ENCODE measurements at places on chromosomes 3 and 15.
A peak's percentile ranks its signal among the peaks of the same experiment; 100 is the strongest.

DNA sequence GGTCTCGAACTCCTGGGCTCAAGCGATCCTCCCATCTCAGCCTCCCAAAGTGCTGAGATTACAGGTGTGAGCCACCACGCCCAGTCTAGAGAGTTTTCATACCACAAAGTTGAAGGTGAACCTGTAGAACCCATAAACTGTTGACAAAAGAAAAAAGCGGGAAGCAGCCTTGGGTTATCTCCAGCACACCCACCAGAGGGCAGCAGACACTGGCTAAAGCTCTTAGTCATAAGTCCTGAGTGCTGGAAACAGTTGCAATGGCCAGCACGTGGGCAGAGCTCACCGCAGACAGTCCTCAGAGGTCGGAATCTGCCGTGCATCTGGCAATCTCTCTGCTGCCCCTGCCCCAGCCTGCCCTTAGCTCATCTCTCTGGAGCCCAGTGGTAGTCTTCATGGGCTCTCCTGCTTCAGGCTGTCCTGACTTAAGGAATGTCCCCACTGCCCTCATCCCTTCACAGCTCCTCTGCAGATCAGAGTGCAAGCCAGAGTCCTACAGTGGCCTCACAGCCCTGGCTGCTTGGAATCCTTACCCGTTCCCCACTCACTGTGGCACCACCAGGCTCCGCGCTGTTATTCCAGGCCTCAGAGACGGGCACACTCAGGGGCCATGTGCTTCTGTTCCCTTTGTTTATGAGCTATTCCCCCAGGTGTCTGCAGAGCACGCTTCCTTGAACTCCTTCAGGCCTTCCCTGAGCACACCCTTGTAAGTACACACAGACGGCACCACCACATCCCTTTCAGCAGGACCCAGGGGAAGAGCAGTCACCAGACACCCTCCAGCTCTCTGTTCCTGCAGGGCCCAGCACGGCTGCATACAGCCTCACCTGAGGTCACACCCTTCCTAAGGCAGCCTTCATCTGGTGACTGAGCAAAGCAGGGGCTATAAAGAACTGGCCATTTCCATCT is 8.8 kb upstream of the ELP6 start:
- DNase-seq = peak; percentile 80

GRCh38 chr3:160607826-160608225 is 42.5 kb upstream of the KPNA4 start:
- no peak for DNase-seq

DNA sequence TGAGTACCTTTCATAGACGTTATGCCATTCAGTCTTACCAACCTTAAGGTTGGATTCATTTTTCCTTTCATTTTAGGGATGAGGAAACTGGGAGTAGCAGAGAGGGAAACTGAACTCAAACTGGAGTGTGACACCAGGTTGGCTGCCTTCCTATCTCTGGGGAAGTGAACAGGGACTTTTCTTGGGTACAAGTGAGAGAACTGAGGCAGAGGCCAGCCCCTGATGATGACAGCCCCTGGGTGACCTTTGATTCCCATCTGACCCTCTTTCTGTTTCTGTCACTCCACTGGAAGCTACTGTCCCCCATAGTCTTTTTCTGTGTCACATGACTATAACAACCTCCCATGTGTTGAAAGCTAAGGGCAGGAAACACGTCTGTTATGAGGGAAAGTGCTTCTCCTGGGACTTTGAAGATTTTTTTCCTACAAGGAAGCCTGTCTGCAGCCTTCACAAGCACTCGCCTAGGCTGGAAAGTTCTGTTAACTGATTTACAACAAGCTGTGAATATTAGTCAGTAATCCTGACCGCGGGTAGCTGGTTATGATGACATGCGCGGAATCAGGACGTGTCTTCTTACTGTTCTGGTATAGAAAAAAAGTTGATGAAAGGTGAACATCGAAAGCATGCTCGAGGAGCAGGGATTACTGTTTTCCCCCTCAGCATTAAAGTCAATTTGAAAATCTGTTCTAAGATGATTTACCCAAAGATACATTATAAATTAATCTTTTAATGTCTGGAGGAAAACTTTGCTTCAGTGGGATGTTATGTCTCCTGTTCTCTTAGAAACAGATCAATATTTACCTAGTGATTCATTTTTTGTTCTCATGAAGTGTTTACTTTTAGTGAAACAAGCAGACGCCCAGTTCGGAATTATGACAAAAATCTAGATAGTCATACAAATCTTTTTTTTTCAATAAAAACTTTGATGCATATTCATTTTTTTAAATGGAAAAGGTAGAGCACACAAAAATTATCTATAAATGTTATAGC is 31.5 kb downstream of the ABHD2 start:
- DNase-seq = no peak

DNA sequence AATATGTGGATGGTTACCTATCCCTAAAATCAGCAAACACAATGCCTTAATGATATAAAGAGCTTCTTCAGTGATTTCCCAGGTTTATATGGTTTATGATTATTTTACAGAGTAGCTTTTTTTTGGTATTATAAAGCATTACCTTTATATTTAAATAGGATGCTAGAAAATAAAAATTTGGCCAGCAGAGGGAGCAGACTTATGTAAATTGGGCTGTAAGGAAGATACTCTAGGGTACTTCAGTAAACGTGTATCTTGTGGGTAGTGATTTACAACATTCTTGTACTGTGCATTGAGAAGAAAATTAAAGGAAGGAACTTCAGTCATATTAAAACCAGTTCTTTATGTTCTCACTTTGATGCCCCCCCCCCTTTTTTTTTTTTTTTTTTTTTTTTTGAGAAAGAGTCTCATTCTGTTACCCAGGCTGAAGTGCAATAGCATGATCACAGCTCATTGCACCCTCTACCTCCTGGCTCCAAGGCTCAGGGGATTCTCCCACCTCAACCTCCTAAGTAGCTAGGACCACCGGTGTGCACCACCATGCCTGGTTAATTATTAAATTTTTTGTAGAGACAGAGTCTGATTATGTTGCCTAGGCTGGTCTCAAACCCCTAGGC is 167.9 kb downstream of the BBX start:
- DNase-seq = no peak

DNA sequence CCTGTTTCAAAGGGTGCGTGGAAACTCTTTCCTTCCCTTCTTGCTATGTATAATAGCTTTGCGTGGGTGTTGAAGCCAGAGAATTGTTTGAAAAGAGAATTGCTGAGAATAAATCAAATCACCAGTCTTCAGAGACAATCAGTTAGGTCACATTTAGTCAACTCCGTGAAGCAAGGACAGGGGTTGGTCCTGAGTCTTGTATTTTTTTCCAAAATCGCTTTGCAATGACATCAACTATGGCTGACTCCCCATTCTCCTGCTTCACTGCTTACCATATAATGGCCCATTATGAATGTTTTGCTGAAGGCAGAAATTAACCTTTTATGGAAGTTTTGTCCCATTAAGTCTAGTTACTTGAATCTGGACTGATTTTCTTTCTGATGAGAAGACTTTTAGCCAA is 852.8 kb downstream of the AGBL1 start:
- DNase-seq = no peak

- DNase-seq = no peak
Measured at GRCh38 chr3:56005196-56005805, 463.0 kb downstream of the ERC2 start.

- DNase-seq = peak; percentile 56
Measured at GRCh38 chr3:49013738-49014660, 4.4 kb downstream of the DALRD3 start.

- no peak for DNase-seq
Measured at GRCh38 chr15:49860101-49860500, 239.3 kb downstream of the DTWD1 start.

DNA sequence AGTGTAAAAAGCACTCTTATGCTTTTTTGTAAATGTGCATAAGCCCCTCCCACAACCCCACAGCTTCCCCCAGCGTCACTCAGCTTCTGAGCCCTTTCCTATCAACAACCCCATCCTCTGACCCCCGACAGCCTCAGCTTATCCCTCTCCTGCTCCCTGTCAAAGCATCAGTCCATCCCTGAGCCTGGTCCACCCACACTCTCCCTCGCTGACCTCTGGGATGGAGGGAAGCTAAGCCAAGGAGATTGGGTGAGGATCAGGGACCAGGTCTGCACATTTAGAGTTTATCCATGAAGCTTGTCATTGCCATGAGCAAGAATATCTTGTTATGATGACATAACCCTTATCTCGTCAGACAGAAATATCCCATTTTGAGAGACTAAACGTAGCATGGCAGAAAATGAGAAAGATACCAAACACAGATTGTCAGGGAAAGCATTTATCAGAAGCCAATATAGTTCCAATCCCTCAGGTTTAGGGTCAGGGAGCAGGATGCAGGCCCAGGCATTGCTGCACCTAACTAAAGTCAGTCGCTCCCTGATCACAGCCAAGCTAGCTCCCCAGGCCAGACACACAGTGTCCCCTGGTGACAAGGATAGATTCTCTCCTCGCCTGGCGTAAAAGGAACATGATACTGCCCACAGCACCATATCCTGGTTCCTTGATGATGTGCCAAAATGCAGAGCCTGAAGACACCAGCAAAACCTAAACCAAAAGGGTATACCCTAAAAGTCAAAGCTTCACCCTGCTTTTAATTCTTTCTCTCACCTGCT is 66.9 kb downstream of the DCLK3 start:
- DNase-seq = no peak

- no peak for DNase-seq
Measured at GRCh38 chr3:61439122-61439458, 122.3 kb upstream of the PTPRG start.

DNA sequence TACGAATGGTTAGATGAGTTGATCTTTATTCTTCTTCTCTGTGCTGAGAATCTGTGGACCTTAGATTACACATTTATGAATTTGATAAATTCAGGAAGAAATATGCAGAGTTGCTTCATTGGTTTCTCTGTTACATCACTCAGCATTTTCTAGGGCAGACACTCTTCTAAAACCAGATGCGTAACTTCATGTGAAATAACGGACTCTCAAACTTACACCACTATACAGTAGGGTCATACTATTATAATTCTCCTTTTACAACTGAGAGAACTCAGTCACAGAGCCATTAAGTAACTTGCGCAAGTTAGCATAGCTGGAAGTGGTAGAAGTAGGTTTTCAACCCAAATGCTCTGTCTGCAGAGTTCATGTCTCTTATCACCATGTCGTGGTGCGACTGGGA is 5.7 kb downstream of the TMEM207 start:
- DNase-seq = no peak

DNA sequence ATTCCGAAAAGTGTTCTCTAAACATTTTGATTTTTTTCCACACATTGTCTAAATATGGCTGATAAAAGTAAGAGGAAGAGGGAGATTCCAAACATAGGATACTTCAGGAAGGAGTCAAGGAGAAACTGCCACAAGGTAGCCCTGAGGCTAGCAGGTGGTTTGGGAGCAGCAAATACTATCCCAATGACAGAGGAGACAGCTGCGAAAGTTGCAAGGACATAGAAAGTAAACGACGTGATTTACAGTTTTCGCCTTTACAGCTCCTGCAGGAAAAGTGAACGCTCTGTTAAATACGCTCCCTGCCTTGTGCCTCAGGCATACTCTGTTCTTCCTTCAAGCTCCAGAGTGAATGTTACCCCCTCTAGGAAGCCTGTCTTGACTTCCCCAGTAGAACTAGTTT is 3.7 kb upstream of the FETUB start:
- DNase-seq = no peak

GRCh38 chr3:12316729-12317351 is 28.0 kb downstream of the PPARG start:
- no peak for DNase-seq

GRCh38 chr3:26428992-26429391 is 193.6 kb upstream of the LRRC3B start:
- no peak for DNase-seq

- no peak for DNase-seq
Measured at GRCh38 chr3:112539825-112540650, 21.7 kb downstream of the ATG3 start.

- DNase-seq = no peak
Measured at GRCh38 chr3:126100269-126100633, 16.3 kb upstream of the SLC41A3 start.

GRCh38 chr15:66153549-66154415 is 99.8 kb downstream of the MEGF11 start:
- no peak for DNase-seq

GRCh38 chr3:44355362-44356033 is 16.9 kb downstream of the TCAIM start:
- no peak for DNase-seq

DNA sequence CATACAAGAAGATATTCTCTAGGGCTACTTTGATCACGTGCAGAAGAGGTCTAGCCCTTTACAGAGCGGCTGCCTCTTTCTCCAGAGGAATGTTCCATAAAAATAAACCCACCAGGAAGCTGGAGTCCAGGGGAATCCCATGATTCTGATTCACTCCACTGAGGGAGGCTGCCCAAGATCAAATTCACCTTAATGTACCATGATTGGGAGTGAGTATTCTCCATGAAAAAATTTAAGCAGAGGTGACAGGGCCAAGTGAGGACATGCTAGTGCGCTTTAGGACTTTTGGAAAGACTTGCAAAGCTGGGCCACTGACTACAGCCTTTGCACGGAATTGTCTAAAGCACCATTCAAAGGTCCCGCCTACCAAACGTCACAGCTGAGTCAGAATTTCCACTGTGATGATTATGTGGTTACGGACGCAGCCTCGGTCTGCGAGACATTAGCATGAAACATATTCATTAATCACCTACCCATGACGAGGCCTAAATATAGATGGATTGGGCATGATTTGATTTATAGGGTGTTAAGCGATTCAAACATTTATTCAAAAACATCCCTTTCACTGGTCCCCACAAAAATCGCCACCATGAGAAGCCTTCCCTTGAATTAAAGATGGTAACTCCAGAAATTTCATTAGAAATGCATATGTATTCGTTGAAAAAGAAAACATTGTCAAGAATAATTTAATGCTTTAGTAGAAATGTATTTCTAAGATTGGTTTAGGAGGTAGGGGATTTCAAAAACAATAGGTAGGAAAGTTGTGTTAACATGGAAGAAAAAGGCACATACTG is 152.6 kb downstream of the GREM1 start:
- no peak for DNase-seq

DNA sequence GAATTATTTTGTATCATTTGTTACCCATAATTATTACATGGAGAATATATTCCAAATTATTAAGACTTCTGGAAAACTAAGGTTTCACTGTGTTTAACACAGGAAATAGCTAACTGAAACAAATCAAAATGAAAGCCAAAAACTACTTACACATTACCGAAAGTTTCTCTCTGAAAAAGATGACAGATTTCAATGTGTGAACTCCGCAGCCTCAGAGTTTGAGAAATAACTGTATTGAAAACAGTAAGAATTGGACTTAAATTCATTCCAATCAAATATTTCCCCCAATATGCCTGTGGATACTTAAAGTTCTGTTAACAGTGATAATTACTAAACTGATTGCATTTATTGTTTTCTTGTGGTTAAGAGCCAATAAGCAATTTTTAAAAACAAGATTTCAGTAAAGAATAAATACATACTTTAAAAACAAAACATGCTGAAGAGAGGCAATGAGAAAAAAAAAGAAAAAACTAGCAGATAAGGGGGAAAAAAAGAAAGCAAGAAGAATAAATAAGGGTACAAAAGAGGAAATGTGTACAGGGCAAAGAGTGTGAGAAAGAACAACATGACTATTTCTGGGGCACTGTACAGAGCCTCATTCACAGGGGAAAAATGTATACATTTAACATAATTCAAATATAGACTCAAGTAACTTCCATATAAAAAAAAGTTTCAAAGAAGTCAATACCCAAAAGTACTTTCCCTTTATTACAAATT is 30.7 kb downstream of the DENND4A start:
- DNase-seq = no peak

- no peak for DNase-seq
Measured at GRCh38 chr3:194014756-194015155, 121.2 kb upstream of the HES1 start.

Measured in stimulated activated CD4-positive, alpha-beta T cell treated with anti-CD3 and anti-CD28 coated beads, Interleukin-1b, Interleukin-23, amount 100 ng/mL, for 48 hours (primary cell).